ENCODE measurements at places on chromosomes 6 and 20. TPM values are rescaled to one million over a fixed set of nuclear protein-coding genes. Genes with fewer than 3 reads are reported as not detected.

CAPN11 gene
- 0.06 TPM for total RNA-seq

ASIP gene
- total RNA-seq = not detected

SLC22A16 gene
- total RNA-seq = not detected

KCNK15 gene
- 0.59 TPM for total RNA-seq

PPP1R16B gene
- total RNA-seq = 0.08 TPM

DEFB129 gene
- total RNA-seq = not detected

TUBB gene
- total RNA-seq = 897 TPM

OSBPL2 gene
- 19.6 TPM for total RNA-seq

PMEPA1 gene
- total RNA-seq = 270 TPM

DEFB115 gene
- total RNA-seq = not detected

TBPL1 gene
- total RNA-seq = 24.2 TPM

BPIFA1 gene
- not detected for total RNA-seq

All from A549 treated with Hydrocortisone at 1 μM for 4 hours (cell line).